ENCODE measurements at places on chromosomes 11 and 22. TPM values are rescaled to one million over a fixed set of nuclear protein-coding genes. Genes with fewer than 3 reads are reported as not detected.

DNA sequence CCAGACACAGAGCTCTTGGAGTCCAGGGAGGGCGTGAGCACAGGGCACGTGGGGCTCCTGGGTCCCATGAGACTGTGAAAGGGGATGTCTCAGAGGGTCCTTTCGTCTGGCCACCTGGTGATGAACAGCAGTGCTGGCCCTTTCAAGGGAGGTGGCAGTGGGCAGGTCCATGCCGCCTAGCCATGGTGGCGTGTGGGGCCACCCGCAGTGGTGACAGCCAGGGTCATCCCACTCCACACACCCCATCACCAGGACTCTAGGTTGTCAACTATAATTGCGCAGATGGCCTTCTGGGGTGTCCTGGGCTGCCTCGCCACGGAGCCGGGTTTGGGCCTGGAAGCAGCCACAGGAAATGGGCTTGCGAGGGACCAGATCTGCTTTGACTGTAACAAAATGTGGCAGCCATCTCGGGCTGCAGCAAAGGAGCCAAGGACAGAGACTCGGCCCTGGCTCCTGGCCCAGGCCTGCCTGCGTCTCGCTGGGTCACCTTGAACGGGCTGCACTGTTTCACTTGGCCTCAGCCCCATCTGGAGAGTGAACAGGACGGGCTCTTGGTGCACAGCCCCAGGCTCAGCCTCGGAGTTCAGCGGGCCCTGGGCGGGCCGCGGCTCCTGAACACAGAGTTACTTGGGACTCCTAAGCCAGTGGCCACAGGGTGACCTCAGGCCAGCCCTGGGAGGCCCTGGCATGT is 1350.5 kb downstream of the BRD1 start:
- DNase-seq = no peak

DNA sequence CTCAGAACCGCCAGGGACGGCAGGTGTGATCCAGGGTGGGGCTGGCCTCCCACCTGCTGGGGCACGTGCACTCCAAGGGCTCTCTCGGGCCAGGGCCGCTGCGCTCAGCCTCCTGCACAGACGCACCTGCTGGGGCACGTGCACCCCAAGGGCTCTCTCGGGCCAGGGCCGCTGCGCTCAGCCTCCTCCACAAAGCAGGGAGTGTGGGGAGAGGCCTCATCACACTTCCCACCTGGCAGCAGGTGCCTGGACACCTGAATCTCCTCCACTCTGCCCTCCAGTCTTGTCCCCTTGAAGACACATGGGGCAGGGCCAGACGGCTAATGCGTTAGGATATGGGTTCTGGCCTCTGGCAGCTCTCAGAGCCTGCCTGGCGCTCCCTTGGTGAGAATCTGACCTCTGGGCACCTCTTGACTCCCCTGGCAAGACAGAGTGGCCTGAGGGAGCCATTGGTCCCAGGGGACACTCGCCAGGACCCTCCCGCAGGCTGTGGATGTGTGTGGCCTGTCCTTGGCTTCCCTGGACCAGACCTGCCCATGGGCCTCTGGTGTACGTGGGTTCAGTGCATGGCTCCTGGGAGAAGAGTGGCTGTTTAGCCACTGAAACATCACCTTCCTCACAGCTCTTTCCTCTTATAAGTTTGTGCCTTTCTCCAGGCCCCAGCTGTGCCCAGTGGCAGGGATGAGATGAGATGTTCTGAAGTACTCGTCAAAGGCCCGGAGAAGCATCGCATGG is 73.5 kb downstream of the BRD1 start:
- no peak for DNase-seq

DNA sequence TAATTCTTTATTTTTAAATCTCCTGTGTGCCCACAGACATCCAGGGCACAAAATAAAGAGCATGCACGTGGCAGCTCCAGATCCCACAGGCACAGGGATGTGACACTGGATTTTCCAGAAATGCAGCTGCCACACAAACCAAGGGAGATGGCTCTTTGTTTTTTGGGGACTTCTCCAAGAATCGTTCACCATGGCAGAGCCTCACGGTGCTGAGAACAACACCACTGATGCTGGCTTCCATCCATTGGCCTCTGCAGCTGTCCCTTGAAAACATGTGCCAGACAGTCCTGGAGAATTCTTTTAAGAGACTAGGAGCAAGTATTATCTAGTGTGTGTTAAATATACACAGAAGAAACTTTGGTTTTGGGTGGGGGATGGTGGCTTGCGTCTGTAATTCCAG is 108.4 kb upstream of the SLC22A12 start:
- peak; percentile 91 for DNase-seq

- DNase-seq = no peak
Measured at GRCh38 chr11:31421820-31422219, 52.2 kb downstream of the DNAJC24 start.

GRCh38 chr22:44406341-44407170 is 91.5 kb downstream of the RTL6 start:
- no peak for DNase-seq

Gene CALCB
- total RNA-seq = not detected

GRCh38 chr11:133928628-133929059 is 28.1 kb downstream of the IGSF9B start:
- DNase-seq = no peak

Gene MRGPRX3
- not detected for total RNA-seq

Gene OR8A1
- not detected for total RNA-seq

DNA sequence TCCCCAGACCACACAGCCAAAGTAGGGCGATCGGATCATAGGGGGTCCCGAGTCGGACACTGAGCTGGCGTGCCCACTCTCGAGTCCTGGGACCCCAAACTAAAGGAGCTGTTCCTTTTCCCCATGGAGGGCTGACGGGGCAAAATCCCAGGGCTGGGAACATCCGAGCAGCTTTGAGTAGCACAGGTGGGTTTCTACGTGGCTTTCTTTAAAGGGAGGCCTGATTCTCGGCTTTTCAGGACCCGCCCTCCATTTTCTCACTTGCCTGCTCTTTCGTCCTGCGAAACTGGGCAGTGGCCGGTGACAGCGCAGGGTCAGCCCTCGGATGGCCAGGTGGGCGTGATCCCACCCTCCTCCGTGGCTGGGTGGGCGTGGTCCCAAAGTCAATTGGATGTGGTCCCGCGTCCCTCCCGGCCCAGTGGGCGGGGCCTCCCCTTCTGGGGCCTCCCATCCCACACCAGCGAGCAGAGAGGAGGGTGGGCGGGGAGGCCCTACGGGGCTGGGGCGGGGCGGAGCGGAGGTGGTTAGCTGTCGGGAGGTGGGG is 17.5 kb upstream of the TXNRD2 start:
- no peak for DNase-seq

Gene OR2AT4
- not detected for total RNA-seq

GRCh38 chr22:35160268-35160667 is 94.3 kb downstream of the ISX start:
- DNase-seq = no peak

DNA sequence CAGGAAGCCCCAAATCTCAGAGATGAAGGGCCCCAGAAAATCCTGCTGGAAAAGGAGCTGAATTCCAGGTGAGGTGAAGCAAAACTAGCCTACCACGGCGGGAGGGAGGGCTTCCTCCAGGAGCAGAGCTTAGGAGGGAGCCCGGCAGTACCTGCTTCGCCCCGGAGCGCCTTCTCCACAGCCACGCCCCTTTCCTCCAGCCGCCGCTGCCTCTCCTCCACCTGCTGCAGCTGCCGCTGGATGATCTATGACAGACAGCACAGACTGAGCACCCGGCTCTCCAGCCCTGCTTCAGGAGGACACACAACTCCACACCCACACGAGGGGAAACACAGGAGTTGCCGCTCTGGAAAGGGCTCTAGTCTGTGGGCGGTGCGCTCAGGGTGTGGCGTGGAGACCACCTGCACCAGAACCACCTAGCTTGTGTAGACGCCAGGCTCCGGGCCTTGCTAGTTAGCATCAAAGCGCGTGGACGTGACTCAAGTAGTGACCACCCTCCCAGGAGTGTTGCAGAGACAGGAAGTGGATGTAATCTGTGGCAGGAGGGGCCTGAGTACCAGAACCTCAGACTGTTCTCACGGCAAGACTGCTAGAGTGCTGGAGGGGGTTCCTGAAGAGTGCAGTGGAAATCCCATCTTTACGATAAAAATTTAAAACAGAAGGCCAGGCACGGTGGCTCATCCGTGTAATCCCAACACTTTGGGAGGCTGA is 34.6 kb upstream of the BID start:
- DNase-seq = peak; percentile 38

GRCh38 chr11:19829109-19829837 is 116.6 kb downstream of the NAV2 start:
- no peak for DNase-seq

DNA sequence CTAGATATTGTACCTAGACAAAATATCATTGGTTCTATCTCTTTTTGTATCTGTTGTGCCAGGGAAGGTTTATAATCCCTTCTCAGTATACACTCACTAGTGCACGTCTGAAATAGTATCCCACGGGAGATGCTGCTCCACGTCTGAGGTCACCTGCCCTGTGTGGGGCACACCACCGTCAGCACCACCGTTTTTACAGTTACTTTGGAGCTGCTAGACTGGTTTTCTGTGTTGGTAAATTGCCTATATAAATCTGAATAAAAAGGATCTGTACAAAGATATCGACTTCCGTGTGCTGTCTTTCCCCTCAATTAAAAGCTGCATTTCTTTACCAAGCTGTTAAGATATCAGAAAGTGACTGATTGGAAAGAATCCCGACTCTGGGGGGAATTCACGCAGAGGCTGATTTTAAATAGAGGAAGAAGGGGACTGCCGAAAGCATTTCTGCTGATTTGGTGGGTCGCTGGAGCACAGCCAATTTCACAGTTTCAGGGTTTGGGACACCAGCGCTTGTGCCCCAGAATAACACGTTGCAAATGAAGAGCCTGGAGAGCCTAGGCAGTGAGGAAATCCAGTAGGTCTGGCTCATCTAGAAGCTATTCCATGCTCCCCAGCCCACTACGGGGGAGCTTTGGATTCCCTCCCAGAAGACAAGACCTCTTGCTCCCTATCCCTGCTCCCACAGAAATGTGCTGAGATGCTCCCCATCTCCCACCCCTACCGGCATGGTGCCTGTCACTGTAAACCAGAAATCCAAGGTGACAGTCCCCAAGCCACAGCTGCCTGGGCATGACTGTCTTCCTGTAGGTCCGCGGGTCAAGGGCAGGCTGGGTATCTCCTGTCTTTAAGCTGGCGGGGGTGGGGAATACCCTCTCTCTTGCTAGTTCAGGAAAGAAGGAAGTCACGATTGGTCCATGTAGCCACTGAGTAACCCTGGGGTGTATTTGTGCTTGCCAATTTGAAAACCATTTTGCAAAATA is 12.7 kb upstream of the MYO18B start:
- DNase-seq = no peak

DNA sequence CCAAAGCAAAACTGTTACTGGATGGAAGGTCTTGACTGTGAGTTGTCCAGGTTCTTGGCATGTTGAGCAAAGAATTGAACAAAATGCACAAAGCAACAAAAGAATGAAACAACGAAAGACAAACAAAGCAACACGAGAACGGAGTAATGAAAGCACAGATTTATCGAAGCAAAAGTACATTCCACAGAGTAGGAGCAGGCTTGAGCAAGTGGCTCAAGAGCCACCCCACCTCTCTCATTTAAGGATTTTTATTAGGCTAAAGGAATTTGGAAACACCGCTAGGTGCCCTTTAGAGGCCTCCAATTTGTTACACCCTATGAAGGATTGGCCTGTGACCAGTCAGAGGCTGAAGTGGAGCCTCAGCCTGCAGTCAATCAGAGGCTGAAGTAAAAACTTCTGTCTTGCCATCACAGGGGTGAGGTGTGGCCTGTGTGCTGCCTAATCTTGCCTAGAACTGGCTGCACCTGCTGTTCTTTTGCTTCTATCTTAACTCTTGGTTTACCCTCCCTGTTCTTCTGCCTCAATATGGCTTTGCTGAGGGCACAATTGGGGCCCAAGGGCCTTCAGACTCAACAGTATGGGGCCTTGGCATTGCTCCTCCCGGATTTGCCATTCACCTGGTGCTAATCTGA is 59.4 kb upstream of the FTH1 start:
- no peak for DNase-seq

Gene KRTAP5-9
- 0.29 TPM for total RNA-seq

- DNase-seq = no peak
Measured at GRCh38 chr22:45639747-45640102, 31.9 kb upstream of the ATXN10 start.

DNA sequence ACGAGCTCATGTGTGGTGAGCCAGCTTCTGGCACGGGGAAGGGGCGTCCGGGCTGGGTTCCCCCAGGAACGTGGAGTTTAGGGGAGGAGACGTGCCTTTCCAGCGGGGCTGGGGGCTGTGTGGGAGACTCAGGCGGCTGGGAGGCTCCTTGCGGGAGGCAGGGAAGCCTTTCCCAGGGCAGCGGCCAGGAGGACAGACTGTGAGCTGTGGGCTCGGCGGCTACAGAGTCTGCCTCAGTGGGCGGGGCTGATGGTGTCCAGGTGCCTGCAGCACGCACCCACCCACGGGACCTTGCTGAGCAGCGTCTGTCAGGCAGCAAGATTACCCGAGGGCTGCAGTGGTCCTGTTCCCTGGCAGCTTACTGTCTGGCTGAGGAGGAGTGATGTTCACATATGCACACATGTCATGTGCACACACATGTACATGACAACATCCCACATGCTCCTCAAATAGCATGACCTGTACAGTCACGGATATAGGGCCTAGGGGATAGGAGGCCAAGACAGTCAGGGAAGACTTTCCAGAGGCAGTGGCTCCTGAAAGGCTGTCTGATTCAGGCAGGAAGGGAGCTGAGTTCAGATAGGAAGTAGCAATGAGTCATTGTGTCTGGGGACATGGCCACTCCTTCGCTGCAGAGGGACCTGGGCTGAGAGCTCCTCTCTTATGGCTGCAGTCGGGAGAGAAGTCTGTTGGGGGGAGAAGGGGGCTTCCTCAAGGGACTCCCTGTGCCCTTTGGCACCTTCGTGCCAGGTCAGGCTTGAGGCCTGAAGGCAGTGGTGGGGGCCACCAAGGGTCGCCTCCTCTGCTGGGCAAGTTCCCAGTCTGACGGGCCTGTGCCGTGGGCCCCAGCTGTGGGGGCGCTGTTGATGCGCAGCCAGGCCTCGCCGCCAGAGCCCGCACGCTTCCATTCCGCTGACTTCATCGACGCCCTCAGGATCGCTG is 23.3 kb upstream of the PPP6R3 start:
- DNase-seq = peak; percentile 50

DNA sequence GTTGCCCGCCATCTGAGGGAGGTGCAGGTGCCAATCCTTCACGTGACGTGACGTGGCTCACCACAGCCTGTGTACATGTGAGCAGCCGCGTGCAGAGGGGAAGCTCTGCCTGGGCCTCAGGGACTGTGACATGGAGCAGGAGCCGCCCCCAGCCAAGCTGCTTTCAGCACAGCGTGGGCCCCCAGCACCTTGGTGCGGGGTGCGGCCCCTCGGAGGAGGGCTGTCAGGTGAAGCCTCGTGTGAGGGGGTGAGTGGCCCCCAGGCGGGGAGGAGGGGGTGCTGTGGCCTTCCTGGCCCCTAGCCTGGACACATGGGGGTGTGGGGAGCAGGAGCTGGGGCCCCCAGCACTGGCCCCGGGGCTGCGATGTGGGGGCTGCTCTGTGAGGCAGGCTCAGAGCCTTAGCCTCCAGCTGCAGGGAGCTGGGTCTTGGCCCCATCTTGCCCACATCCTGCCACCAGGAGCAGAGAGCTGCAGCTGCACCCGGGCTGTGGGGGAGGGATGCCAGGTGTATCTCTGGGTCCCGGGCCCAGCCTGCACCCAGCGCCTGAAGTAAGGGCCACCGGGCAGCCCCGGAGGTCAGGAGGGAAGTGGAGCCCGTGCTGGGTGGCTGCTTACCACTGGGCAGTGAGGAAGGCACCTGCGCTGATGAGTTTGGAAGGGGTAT is at the start of gene ADORA2A:
Gene ADORA2A (plus strand): TSS at position 100 of the 665 bp plus-strand sequence. CDS start 5,806 bp downstream, outside the sequence.
- DNase-seq = no peak

- DNase-seq = no peak
Measured at GRCh38 chr11:114171257-114172054, 111.9 kb downstream of the ZBTB16 start.
